ENCODE measurements at places on chromosomes 4 and X. TPM values are rescaled to one million over a fixed set of nuclear protein-coding genes. Genes with fewer than 3 reads are reported as not detected.

- DNase-seq = no peak
These were observed 151.9 kb upstream of the RPS6KA3 start for GRCh38 chrX:20418379-20419150.

DNA sequence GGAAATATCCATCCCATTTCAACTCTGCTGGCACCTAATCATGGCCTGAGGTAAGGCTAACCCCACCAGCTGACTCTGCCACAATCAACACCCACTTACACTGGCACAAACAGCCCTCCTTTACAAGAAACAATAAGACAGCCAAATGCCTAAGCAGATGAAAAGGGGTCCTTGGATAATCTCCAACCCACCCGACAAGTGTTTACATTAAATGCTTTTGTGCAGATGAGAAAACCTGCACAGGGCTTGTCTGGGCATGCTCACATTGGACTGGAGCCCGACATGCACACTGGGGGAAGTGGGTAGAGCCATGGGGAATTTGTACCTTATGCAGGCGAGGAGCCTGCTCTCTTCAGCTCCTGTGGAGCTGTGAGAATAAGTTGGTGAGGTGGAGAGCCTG, 138.9 kb upstream of the ITM2A start:
- DNase-seq = no peak

SYP gene
- total RNA-seq = 4.4 TPM

DNA sequence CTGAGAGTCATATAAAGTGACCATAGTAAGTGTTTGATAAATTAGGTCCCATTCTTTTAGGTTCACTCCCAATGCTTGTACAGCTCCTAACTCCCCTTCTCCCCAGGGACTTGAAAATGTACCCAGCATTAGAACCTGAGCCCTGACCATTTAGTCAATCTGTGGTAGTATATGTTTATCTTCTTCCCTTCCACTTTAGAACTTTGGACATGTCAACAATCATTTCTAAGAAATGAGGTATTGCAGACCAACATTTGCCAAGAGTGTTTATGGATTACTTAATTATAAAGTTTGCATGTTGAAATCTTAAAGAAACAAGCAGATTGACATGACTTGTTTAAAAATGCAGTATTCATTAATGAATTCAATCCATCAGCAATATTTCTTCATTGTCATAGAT, 26.0 kb downstream of the AFM start:
- no peak for DNase-seq

DNA sequence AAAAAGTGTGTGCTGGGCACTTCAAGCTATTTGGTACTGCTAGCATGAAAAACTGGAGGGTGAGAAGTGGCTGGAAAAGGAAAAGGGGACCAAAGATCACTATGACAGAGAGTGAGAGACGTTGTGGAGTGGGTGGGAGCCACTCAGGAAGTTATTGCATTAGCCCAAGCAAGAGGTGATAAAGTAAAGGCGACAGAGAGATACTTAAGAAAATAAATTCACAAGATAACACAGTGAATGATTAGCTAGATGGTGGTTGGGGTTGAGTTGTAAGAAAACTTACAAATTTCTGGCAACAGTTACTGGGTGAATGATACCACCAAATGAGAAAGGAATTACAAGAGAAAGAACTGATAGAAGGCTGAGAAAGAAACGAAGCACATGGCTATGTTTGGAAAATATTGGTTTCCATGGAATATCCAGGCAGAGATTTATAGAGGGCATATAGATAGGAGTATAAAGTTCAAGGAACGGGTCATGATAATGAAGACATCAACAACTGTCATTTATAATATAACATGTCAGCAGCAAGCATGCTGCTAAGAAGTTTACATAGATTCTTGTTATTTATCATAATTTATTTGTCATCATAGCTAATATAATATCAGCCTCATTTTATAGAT, 60.7 kb downstream of the CASK start:
- DNase-seq = no peak

TLR1 gene
- 19.4 TPM for total RNA-seq

DNA sequence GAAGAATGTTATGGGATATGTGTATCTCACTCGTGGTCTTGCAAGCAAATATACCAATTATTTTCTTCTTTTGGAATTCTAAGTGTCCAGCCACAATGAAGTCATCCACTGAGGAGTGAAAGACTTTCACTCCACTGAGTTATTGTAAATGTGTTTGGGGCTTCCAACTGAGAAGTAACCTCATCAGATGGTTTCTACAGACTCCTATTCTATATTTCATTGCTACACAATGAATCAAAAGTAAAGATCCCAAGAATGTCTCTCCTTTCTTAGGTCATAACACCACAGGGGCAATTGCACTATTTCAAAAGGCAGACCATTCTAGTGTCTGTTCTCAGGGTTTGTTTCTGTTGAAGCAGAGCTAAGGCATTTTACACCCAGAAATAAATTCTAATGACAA, 12.3 kb upstream of the VCX2 start:
- no peak for DNase-seq

MAGEB1 gene
- total RNA-seq = not detected

MAGEE2 gene
- total RNA-seq = not detected

Data from uterus (tissue), 4 donors.